SIG-M5 (cell line): ENCODE measurements at places on chromosomes 7 and 10.

DNA sequence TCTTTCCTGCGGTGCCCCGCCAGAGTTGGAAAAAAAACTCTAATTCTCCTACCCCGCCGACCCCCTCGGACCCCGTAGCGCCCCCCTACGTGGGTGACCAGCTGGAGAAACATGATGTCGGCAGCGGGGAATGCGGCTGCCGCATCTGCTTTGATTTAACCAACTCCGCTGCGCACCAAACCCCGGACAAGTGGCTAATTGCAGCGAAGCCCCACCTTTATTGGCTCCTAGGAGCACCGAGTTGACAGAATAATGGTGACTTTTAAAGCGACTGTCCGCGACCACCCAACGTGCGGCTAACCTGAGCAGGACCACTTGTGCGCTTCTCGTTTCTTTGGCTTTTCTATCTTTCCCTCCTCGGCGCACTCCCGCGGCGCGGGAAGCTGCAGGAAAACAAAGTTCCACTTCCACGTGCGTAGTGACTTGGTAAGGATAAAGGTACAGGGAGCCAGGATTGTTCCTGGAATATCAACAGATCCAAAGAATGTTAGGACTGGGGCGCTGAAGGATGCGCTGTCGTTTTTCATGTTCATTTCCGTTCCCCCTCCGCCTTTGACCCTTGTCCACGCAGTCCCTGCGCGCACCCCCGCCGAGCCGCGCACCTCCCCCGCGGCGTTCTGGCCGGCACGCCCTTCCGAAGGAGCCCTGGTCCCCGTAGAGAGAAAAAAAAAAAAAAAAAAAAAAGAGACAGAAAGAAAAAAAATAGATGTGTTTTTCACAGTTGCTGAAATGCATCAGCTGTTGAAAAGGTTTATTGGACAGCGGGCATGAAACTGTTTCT lies 1.4 kb downstream of the WNT16 start:
- DNase-seq, result no peak

- DNase-seq, result no peak
Observed at GRCh38 chr7:117588352-117588794, 108.5 kb downstream of the CFTR start.

GRCh38 chr10:131701131-131701947 lies 199.5 kb upstream of the PPP2R2D start:
- no peak for DNase-seq

GRCh38 chr7:135420786-135421185 lies 89.1 kb downstream of the CNOT4 start:
- DNase-seq, result no peak

- DNase-seq, result no peak
Observed at GRCh38 chr10:17821893-17822292, 12.7 kb downstream of the MRC1 start.

DNA sequence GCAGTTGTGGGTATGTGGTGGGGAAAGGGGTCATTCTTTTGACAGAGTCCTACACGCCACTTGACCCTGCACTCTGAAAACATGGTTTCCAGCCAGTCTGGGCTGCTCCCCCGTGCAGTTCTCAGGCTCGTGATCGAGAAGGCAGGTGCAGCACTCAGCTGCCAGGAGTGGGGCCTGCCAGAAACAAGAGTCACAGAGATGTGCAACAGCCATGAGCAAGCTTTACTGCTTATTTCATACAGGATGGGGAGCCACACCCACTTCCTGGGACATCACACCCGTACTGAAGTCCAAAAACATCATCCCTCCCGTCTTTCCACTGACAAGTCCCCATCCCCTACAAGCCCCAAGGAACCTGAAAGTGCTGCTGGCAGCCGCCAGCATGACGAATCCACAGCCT lies 9.3 kb downstream of the ATG9B start:
- DNase-seq, result no peak

DNA sequence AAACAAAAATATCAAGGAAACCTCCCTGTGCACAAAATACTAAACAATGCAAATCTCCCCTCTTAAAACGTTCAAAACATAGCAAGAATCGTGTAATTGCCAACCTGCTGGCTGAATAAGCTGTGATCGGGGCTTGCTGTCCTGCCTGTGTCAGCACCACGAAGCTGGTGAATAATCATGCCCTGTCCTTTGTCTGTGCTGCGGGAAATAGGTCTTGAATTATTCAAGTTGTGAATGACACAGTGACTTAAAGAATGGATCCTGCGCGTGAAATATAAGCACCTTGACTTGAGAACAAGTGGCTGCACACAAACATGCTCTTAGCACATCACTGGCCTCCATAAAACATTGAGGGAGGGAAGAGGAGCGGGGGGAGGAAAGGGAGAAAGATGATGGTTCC lies 130.2 kb downstream of the OAT start:
- no peak for DNase-seq

DNA sequence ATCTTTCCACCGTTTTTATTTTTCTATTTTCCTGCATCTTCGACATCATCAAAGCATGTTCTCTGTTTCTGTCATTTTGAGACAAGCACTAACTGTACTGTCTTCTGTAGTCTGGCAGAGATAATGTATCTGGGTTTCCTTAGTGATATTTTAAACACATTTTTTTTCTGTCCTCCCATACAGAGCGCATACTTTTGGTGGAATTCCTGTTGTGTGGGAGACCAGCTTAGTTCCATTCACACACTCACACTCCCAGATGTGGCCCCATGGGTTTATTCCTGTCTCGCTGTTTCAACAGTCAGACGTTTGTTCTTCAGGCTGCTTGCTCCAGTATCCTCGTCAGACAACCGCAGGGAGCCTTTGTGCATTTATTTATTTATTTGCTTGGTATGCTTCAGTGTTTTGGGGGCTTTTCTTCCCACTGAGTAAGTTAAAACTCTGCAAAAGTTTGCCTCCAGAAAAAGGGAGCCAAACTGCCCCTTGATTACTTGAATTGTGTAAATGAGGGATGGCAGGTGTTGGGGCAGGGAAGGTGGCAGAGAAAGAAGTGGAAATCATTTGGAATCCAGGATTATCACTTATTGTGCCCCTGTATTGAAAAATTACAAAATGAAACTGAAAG lies 456.8 kb upstream of the KLF6 start:
- DNase-seq, result no peak

- DNase-seq, result no peak
Observed at GRCh38 chr7:121275204-121275603, 53.6 kb upstream of the WNT16 start.

GRCh38 chr7:120684463-120684862 lies 173.5 kb downstream of the TSPAN12 start:
- DNase-seq, result no peak

GRCh38 chr7:105980645-105981396 lies 17.8 kb downstream of the CDHR3 start:
- DNase-seq, result no peak

DNA sequence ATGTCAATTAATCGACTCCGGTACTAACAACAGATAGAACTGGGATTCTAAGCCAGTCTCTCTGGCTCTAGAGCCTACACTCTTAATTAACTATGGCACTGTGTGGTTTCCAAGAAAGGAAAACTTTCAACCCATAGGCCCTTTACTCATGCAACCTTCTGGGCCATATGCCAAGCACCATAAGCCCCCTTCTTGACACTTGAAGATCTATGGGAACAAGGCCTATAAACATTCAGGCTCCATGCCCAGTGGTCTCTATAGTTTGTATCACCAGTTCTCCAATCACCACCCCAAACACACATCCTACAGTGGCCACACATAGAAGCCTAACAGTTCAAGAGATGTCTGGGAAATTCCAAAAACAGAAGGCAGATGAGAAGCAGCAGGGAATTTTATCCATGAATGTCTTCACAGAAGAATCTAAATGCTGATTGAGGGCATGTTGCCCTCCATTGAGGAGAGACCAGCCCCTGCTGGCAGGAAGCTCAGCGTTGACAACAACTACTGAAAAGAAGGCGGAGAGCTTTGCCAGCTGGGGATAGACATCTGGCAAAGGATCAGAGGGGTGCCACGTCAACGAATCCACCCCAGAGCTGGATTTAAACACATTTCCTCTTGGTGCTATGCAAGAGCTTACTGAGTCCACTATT lies 64.4 kb downstream of the GRM3 start:
- no peak for DNase-seq

DNA sequence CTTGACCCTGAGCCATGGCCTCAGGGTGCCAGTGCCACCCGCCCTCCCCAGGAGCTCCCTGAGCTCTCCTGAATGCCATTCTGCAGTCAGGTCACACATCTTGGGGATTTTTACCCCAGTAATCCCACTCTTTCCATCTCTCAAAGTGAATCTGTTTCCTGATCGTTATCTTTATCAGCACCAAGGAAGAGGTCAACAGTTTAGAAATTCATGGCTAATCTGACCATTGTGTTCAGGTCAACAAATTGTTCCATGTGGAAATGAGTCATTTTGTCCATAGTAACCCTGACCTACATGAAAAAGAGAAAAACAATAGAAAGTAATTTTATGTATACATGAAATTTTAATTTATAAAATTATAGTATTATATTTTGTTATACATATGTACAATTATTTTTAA lies 28.8 kb upstream of the ZNF488 start:
- no peak for DNase-seq

- DNase-seq, result no peak
Observed at GRCh38 chr10:117186832-117187615, 10.3 kb upstream of the KCNK18 start.

- DNase-seq, result no peak
Observed at GRCh38 chr7:73669288-73669701, 1.7 kb downstream of the VPS37D start.

DNA sequence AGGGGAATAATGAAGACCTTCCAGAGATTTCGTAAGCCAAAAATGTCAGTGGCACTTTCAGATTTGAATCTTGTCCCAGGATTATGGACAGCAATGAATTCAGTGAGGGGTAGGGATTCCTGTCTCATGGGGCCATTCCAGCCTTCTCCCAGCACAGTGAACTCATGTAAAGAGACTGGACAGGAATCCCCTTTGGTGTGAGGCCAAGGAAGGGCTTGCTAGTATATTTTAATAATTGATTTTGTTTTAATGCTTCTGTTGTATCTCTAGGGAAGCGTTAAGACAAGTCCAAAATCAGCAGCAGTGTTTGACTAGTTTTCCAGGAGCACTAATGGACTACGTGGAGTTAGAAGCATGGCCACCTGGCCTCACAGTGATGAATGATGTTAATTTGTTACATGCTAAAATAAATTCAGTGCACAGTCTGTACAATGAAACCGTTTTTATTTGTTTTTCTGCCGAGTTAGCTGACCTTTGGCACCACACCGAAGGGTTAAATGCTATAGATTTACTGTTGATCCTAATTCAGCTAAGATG lies 214.0 kb upstream of the DKK1 start:
- no peak for DNase-seq

DNA sequence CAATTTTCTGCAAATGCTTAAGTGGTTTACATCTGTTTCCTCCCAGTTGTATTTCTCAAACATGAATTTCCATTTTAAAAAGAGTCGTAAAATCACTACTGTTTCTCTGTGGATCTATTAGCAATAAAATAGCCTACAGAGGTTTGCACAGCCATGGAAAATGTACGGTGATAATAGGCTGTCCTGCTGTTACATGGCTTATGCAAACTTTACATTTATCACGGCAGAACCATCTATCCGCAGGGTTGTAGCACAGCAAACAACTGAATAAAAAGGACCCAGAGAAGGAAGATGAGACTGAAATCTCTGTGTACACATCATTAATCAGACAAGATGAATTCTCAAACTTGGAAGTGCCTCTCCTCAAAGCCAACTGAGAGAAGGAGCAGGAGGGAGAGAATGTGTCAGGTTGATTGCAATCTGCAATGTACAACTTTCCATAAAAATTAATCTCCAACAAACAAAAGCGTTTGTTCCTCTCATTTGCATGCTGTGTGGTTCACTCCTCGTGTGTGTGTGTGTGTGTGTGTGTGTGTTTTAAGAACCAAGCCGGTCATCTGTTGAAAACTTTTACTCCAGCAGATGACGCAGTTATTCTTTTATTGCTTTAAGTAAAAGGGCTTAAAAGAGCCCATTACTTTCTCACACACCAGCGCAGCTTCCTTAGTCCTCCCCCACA lies 279.3 kb downstream of the SKAP2 start:
- DNase-seq, result no peak

DNA sequence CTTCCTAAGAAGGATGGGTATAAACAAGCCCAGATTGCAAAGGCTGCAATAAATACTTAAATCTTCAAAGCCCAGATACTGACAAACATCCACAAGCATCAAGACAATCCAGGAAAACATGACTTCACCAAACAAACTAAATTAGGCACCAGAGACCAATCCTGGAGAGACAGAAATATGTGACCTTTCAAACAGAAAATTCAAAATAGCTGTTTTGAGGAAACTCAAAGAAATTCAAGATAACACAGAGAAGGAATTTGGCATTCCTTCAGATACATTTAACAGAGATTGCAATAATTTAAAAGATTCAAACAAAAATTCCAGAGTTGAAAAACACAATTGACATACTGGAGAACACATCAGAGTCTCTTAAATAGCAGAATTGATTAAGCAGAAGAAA lies 23.0 kb downstream of the GSDME start:
- DNase-seq, result no peak

DNA sequence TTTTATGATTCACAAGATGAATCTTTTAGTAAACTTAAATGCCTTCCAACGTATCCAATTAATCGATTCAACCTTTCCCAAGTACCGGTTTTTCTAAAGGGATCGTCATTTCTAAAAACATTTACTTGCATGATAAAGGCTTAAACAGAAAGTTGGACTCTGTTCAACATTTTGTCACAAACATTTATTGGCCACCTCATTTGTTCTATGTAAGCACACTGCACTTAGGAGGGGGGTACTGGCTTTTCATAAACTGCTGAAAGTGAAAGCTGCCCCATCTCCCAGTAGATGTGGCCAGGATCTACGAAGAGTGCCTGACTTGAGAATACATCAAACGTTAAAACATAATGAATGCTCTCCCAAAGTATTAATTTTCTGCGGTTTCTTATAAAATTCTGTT lies 37.3 kb upstream of the LAMB4 start:
- no peak for DNase-seq

GRCh38 chr10:133336118-133336576 lies 549 bp downstream of the CALY start:
- no peak for DNase-seq

DNA sequence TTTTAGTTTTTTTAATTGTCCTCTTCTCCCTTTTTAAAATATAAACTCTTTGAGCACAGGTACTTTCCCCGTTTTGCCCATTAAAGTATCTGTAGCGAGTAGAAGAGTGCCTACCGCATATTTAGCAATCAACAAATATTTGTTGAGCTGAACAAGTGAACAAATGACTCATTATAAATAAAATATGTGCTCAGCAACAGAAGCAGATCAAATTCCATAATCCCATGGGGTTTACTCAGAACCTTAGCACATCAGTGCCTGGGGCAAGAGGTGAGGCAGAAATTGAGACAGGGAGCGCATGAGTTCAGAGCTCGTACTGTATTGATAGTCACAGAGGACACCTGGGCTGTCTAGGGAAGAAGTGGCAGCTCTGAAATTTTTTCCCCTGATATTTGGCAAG lies 161.0 kb downstream of the SEM1 start:
- no peak for DNase-seq

GRCh38 chr7:144857463-144857862 lies 21.6 kb upstream of the TPK1 start:
- DNase-seq, result no peak

DNA sequence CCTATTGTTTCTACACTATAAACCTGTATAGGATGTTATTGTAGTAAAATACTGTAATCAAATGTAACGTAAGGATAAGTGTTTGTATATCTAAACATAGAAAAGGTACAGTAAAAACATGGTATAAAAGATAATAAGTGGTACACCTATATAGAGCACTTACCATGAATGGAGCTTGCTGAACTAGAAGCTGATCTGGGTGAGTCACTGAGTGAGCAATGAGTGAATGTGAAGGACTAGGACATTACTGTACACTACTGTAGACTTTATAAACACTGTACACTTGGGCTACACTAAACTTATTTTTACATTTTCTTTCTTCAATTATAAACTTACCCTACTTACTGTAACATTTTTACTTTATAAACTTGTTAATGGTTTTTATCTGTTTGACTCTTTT lies 732.9 kb upstream of the LRRN3 start:
- DNase-seq, result no peak
